Midbrain (tissue), 1 donor: ENCODE measurements at places on chromosomes 12 and 14.
A peak's percentile ranks its signal among the peaks of the same experiment; 100 is the strongest.

GRCh38 chr12:2108166-2108565 lies 55.4 kb downstream of the CACNA1C start:
- no peak for DNase-seq

- DNase-seq = peak; percentile 76
Observed at GRCh38 chr14:94689218-94689984, 77.2 kb downstream of the SERPINA3 start.

DNA sequence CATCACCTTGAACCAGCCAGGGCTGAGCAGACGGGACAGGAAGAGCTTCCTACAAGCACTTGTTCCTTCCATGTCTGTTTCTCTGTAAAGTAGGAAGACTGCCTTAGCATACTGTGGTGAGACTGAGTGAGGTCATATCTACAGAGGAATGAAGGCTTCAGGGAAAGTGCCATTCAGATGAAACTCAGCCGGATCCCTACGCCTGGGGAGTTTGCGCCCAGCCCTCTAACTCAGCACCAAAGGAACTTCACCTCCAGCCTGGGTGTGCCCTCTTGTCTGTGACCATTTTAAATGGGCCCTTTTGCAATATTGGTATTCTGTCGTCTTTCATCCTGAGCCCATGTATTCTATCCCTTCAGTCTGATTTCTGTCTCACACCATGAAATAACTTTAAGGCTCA lies 175.6 kb upstream of the FKBP4 start:
- no peak for DNase-seq

- DNase-seq = no peak
Observed at GRCh38 chr12:55985341-55985740, 11.5 kb downstream of the RAB5B start.

DNA sequence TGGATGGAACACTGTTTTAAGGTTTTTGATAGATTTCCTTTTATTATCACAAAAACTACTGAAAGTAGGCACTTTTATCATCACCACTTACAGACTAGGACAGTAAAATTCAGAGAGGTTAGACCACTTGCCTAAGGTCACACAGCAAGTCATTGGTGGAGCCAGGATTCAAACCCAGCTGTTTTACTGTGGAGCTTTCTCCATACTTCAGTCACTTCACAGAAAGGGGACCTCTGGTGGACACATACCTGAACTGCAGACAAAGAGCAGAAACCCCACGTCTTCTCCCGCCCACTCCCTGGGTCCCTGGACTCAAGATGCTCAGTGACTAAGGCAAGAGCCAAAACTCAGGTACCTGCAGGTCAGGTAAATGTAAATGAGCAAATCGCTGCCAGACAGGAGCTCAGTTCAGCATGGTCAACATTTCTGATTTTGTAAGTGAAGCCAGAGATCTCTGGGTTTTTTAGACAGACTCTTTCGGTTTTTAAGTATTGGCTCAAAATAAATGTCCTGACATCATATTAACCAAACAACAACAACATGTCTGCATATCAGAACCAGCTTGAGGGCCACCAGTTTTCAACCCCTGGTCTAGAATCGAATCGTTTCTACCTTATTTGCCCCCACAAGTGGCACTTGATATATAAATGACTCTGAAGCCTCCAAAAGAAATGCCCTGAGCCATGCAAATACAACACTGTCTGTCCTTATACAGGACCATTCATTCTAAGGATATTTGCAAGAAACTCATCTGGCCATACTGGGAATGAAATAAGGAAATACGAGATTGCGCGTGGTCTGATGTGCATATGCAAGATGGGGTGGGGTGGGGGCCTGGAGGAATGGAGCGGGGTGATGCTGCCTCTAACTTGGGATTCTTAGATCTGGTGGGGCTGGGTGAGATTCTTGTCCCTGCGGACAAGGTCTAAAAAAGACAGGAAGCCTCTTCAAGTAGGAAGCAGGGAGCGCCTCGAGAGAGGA lies 110.9 kb downstream of the KSR2 start:
- peak; percentile 4 for DNase-seq

DNA sequence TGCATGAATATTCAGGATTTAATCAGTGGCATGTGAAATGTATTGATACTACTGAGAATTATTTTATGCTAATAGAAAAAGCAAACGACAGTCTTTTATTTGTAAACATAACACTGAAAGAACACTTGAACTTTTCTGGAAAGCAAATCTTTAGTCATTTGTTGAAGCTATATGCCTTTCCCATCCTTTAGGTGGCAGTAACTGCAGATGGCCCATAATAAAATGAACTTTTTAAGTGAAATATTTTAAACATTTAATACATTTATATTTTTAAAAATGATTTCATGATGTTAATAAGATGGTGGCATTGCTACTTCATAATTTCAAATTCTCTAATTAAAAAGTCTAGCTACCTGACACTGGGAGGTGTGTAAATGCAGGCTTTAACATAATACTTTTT lies 13.9 kb upstream of the KRR1 start:
- DNase-seq = no peak

- no peak for DNase-seq
Observed at GRCh38 chr14:60840313-60840712, 105.8 kb downstream of the MNAT1 start.

- DNase-seq = peak; percentile 36
Observed at GRCh38 chr14:105317546-105317945, 3.0 kb downstream of the PACS2 start.

DNA sequence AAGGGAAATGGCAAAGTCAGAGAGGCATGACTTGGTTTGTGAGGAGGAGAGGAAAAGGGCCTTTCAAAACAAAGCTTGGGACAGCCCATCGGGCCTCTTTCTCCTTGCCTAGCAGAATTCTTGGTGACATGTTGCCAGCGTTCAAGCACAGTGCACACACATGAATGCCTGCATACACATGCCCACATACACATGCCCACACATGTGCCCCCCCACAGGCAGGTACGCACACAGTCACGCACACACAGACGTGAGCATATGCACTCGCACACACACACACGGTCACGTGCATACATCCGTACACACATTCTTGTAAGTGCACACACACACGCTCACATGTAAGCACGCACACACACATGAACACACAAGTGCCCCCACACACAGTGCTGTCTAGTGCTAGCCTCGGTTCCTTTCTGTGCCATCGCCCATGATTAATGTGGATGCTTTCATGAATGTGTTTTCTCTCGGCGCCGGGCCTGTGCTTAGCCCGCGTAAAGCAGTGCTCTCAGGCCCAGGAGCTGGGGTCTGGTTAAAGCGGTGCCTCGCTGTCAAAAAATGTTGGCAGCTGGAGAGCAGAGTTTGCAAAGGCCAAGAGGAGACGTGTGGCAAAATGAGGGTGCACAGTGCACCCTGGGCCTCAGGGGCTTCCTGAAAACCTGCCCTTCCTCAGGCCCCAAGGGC lies 328.8 kb upstream of the DIO3 start:
- DNase-seq = no peak

GRCh38 chr12:77314378-77315052 lies 249.1 kb upstream of the E2F7 start:
- no peak for DNase-seq

GRCh38 chr12:77549383-77550128 lies 281.1 kb upstream of the NAV3 start:
- no peak for DNase-seq

DNA sequence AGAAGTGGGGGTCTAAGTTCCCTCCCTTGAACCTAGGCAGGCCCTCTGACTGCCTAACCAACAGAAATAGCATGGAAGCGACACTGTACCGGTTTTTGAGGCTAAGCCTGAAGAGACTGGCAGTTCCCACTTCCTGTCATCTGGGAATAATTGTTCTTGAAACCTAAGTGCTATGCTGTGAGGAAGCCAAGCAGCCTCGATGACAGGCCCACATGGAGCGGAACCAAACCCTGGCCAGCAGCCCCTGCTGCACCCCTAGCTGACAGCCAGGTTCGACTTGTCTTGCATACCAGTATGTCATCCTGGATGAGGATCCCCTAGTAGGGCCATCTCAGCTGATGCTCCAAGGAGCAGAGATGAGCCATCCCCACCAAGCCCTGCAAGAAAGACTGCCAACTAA lies 6.4 kb upstream of the GPR68 start:
- no peak for DNase-seq

GRCh38 chr12:44689587-44689986 lies 186.5 kb downstream of the NELL2 start:
- no peak for DNase-seq

DNA sequence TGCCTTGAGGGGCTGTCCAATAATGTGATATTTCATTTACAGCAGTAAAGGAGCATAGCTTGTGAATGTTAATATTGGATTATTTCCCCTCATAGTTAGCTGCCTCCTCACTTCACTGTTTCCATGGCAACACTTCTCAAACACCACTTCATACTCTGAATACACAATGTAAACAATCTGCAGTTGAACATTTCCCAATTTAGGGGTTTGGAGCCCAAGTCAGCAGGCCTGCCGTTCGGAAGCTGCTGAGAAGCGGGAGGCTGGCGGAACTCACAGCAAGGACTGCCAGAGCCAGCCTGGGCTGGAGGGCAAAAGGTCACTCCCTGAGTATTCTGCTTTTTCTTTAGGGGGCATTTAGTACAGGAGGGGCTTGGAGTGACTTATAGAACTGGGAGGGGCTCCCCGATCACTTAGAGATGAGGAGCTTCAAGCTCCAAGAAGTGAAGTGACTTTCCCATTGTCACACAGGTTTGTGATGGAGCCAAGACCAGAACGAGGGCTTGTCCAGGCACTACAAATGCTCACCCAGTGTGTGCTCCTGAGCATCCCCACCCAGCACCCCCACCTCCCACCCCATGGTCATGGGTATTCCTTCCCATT lies 12.1 kb upstream of the SLC24A4 start:
- no peak for DNase-seq

DNA sequence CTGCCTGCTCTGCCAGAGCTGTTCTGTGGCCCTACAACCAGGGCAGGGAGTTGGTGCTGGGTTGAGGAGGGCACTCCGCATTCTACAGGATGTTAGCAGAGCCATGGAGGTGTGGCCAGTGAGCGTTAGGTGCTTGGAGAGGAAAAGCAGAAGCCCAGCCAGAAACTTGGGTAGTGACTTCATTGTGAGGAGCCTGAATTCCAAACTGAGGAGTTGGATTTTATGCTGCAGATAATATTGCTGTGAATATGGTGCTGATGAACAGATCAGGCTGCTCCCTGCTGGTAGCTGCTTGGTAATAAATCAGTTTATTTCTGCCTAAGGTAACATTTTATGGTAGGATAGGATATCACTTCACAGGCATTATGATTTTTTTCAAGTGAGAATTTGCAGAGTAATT lies 7.1 kb upstream of the CCDC175 start:
- no peak for DNase-seq

GRCh38 chr12:84136862-84137367 lies 775.7 kb downstream of the SLC6A15 start:
- DNase-seq = no peak

GRCh38 chr14:101603096-101603495 lies 41.8 kb downstream of the DIO3 start:
- no peak for DNase-seq

- peak; percentile 89 for DNase-seq
Observed at GRCh38 chr14:75295491-75296345, 17.1 kb downstream of the FOS start.

- DNase-seq = peak; percentile 28
Observed at GRCh38 chr12:9118158-9118557, 2.4 kb upstream of the A2M start.

DNA sequence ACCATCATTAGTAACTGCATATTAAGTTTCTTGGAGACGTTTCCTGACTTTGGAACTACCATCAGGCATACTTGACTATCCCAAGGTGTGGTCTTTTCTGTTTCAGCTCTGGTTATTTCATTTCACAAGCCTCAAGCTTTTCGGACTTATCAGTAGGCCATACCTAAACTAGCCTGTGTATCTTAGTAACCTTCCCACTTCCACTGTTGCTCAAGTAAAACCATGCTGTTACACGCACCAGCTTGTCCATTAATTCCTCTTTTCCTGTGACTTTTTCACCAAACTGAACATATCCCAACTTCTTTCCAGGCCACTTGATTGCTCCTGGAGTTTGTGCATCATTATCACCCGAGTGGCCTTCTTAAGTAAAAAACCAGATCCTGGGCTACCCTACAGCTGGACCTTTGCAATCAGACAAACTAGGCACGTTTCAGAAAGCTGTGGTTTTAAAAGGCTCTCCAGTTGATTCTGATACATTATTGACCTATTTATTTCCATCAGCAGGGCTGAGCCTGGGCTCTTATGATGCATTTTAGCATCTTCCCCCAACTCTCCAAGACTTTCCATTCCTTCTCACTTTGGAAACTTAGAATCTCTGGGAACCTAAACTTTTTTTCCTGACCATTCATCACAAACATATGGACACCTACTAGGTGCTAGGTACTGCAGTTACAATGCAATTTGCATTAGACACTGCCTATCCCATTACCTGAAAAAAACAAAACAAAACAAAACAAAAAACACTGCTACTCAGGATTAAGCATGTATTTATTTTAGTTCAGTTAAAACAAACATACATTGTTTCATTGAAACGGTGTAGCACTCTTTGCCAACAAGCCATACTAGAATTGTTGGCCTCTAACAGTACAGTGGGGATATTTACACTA lies 14.9 kb downstream of the SLC38A2 start:
- DNase-seq = no peak

DNA sequence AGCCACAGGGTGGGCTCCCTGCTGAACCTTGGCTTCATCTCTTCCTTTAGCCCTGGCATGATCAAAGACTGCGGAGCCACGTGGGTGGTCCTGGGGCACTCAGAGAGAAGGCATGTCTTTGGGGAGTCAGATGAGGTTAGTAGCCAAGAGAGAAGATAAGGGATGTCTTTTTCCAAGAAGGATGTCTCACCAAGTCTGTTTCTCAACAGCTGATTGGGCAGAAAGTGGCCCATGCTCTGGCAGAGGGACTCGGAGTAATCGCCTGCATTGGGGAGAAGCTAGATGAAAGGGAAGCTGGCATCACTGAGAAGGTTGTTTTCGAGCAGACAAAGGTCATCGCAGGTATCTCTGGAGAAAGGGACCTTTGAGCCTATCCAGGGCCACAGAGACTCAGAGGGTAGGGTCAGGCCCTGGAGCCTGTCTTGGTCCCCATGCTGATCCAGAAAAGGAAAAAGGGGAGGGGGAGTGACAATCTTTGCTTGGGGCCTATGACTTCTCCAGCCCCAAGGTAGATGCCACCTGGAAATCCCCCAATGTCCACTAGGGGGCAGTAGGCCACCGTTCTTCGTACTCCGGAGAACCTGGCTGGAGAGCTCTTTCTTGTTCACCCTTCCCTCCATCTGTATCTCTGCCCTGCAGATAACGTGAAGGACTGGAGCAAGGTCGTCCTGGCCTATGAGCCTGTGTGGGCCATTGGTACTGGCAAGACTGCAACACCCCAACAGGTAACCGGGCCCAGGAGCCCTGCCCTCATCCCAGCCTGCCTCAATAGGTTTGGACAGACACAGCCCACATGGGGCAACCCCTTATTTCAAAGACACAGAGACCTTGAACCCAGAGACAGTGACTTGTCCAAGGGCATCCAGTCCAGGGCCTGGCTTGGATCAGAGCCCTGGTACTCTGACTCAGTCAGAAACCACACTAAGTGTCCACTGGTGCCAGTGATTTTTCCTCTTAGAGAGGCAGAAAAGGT lies 2.0 kb downstream of the TPI1 start:
- DNase-seq = peak; percentile 75

DNA sequence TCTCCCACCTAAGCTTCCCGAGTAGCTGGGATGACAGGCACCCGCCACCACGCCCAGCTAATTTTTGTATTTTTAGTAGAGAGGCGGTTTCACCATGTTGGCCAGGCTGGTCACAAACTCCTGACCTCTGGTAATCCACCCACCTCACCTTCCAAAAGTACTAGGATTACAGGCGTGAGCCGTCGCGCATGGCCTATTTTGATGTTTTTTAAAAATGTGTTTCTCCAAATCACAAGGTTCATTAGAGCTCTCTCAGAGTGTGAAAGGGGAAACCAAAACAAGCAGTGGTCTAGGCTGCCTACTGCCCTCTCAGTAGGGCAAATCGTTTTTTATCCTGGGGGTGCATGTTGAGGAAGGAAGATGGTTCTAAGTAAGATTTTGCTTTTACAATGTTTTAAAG lies 211.5 kb downstream of the PIK3C2G start:
- DNase-seq = no peak
